Germinal center (tissue), 1 donor: ENCODE measurements at places on chromosomes 3 and 15.
A peak's percentile ranks its signal among the peaks of the same experiment; 100 is the strongest.

- no peak for DNase-seq
Measured at GRCh38 chr3:188830893-188831292, 340.9 kb upstream of the TPRG1 start.

GRCh38 chr15:56923174-56923591 is 4.7 kb downstream of the TCF12 start:
- DNase-seq, result no peak

DNA sequence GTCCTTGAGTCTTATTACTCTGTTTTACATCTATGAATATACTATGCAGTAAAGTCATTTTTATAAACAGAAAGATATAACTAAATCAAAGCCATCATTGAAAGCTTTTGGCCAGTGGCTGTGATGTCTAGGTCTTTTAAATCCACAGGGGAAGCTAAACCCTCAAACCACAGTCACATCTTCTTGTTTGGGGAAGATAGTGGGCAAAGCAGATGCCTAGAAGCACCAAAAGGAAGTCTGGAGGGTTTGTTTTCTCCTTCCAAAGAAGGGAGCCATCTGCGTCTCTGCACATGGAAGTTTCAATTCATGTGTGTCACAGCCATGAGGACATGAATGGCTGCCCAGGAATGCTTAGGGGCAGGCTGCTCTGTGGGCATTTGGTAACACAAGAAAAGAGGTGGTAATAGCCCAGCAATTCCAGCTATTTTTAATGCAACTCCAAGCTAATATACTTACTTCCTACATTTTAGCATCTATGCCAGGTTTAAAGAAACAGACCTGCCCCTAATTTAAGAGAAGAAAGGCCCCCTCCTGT is 322.2 kb downstream of the SLC9A9 start:
- no peak for DNase-seq

DNA sequence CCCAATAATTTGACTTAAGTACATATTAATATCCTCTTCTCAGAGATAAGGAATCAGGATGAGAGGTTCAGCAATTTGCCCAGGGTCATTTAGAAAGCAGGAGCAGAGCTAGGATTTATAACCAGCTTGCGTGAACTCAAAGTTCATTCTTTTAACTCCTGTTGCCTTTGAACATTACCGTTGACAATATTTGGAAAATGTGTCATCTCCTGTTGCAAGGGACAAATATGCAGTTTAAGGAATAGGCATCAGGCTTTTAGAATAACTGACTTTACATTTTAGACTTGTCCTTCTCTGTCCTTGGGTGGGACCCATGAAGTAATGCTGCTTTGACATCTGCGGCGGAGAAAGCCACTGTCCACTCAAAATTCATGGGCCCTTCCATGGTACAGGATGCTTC is 252.2 kb upstream of the RGMA start:
- DNase-seq, result no peak

- DNase-seq, result no peak
Measured at GRCh38 chr3:113927556-113927955, 20.3 kb upstream of the ZDHHC23 start.

DNA sequence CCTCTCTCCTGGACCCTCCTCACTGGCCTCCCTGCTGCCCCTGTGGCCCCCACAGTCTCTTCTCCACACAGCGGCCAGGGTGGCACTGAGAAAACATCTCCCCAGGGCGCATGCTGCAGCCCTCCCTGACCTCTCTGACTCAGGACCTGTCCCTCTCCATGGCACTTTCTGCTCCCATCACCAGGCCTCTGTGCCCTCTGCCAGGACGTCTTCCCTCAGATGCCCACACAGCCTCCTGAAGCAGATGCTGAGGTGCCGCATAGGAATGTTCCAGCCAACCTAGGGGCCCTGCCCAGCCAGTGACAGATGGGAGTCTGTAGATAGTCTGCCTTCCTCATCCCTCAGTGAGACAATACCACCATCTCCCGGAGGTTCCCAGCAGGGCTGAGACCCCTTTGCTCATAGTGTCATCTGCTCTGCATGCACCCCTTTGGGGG is 8.7 kb downstream of the MYL3 start:
- DNase-seq, result no peak

GRCh38 chr15:36688310-36689011 is 109.0 kb downstream of the CDIN1 start:
- no peak for DNase-seq

- no peak for DNase-seq
Measured at GRCh38 chr3:53822331-53822741, 23.9 kb downstream of the CHDH start.

GRCh38 chr3:185737740-185738680 is 86.8 kb downstream of the IGF2BP2 start:
- no peak for DNase-seq

- no peak for DNase-seq
Measured at GRCh38 chr15:63373866-63374548, 7.6 kb downstream of the CA12 start.

- no peak for DNase-seq
Measured at GRCh38 chr15:96969732-96970710, 639.5 kb downstream of the NR2F2 start.

GRCh38 chr15:81296673-81297072 is 27.3 kb downstream of the STARD5 start:
- DNase-seq, result peak; percentile 40

GRCh38 chr15:51205050-51205975 is 110.6 kb upstream of the TNFAIP8L3 start:
- no peak for DNase-seq

- no peak for DNase-seq
Measured at GRCh38 chr3:50645378-50645777, 28.4 kb downstream of the MAPKAPK3 start.

GRCh38 chr15:78682004-78682651 is 41.1 kb upstream of the CHRNB4 start:
- no peak for DNase-seq

- no peak for DNase-seq
Measured at GRCh38 chr15:98570119-98570518, 78.2 kb upstream of the IGF1R start.

DNA sequence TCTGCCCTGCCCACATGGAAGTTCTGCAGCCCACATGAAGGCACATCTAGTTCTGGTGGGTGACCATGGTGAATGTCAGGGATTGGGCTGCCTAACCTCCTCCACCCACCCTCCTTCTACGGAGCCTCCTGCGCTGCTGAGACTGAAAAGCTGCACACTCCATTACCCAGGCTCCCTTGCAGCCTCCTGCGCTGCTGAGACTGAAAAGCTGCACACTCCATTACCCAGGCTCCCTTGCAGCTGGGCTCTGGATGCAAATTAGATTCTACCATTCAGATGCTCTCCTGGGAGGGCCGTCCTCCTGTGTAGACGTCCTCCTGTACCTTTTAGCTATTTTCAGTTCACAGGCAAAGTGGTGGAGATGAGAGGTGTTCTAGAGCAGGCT is 32.1 kb downstream of the POMGNT2 start:
- DNase-seq, result peak; percentile 26
